ENCODE measurements at places on chromosomes 12 and 14. TPM values are rescaled to one million over a fixed set of nuclear protein-coding genes. Genes with fewer than 3 reads are reported as not detected.

DNA sequence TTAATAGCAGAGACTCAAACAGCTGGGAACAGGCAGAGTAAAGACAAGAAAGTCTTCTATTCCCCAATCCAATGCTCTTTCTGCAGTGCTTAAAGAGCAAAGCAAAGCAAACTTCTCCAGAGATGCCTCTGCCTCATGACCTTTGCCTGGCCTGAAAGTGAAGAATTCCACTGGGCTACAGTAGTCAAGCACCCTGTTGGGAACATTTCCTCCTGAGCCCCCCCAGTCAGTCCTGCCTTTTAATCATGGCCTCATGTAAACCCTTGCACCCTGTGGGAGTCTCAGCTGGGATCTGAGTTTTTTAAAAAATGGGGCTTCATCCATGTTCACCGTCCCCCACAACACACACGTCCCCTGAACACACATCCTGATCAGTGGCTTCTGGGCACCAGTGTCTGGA, 62.7 kb upstream of the TSPAN11 start:
- DNase-seq, result no peak

- DNase-seq, result peak; percentile 28
Observed at GRCh38 chr12:97148941-97149559, 242.0 kb downstream of the NEDD1 start.

DNA sequence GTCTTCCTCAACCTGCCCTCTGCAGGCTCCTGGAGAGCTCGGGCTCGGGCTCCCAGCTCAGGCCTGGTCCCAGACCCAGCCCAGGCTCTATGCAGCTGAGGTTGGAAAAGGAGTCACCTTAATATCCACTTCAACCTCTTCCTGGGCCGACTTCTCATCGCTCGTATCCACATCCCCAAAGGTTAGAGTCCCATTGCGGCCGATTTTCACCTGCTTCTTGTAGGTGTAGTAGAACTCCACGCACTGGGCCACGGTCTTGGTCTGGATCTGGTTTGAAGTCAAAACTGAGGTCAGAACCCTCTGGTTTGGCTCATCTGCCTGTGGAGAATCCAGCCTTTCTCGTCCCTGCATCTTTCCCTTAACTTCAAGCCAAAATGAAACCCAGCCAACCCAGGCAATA, 8.4 kb upstream of the PNMA1 start:
- DNase-seq, result no peak

GRCh38 chr12:44875954-44876543, at the start of gene NELL2:
TSS of gene NELL2 (minus strand) at chr12:44876315. CDS start at chr12:44875869, 446 bp downstream.
- no peak for DNase-seq

DNA sequence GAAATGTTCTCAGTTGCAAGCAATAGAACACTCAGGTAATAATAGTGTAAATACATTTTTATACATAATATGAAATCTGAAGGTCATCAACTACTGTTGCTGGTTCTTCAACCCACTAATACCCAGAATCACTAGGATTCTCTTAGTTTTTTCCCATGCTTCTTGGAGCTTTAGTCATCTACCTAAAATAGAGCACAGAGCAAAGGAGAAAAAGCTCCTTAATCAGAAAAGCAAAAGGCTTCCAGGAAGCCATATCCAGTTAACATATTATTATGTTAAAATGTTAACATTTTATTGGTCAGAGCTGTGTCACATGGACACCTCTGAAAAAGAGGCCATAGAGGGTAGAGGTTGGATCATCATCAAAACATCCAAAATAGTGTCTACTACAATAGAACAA, 57.0 kb downstream of the CCER1 start:
- no peak for DNase-seq

- DNase-seq, result no peak
Observed at GRCh38 chr14:77045238-77046162, 17.0 kb upstream of the IRF2BPL start.

GRCh38 chr12:12474931-12475795, 87.5 kb downstream of the DUSP16 start:
- DNase-seq, result no peak

DNA sequence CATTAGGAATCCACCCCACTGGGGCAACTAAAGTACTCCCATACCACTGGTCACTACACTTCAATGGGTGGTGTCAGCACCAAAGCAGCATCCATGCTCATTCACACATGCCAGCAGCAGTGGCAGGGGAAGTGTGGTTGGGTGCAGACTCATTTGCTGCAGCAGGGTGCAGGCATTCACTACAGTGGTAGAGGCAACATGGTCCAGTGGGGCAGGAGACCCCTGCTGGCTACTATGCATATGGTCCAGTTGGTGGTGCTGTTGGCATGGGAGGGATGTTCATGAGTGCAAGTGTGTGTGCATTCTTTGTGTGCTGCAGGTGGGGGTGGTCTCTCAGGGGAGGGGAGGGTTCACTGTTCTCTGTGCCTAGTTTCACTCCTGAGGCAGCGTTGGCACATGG, 908.4 kb upstream of the NOVA1 start:
- DNase-seq, result no peak

GRCh38 chr14:93019970-93020369, 95.8 kb downstream of the ITPK1 start:
- DNase-seq, result no peak

- DNase-seq, result no peak
Observed at GRCh38 chr12:46942579-46942978, 116.8 kb upstream of the SLC38A4 start.

DNA sequence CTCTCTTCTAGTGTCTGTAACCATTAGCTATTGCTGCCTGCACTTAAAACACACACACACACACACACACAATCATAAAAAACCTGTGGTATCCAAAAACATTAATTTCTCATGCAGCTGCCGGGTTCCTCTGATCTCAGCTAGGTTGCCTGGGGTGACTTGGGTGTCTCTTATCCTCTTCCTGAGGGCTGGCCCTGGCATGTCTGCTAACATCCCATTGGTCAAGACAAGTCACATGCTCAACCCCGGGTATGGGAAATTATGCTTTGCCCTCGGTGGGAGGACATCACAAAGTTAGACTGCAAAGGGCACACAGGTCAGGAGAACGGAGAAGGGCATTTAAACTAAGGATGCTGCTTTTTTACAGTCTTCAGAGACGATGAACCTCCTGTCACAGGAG, 55.7 kb downstream of the TRPV4 start:
- DNase-seq, result no peak

DNA sequence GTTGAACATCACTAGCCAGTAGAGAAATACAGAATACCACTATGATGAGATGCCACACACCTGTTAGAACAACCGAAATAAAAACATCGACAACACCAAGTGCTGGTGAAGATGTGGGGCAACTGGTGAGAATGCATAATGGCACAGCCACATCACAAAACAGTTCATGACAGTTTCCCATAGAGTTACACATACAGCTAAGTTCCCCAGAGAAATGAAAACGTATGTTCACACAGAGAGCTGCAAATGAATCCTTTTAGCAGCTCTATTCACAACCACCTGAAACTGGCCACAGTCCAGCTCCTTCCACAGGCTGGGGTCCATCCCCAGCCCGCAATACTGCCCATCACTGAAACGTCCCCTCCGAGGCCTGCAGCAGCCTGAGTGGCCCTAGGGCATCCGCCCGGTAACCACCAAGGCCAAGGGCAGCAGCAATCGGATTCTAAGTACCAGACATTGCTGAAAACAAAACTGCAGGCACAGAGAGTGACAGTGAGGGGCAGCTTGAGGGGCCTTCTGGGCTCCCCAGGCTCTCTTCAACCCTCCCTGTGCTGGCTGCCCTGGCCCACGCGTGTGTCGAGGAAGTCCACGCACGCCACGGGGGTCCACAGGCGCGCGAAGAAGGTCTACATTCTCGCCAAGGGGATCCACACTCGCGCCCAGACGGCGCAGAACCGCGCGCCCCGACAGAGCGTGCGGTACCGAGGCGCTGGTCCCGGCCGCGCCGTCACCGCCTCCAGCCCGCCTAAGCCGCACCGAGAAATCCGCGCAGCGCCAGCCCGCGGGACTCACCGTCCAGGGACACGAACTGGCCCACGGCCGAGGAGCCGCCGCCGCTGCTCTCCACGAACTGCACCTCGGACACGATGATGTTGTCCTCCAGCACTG, 903 bp downstream of the BRF1 start:
- no peak for DNase-seq

DNA sequence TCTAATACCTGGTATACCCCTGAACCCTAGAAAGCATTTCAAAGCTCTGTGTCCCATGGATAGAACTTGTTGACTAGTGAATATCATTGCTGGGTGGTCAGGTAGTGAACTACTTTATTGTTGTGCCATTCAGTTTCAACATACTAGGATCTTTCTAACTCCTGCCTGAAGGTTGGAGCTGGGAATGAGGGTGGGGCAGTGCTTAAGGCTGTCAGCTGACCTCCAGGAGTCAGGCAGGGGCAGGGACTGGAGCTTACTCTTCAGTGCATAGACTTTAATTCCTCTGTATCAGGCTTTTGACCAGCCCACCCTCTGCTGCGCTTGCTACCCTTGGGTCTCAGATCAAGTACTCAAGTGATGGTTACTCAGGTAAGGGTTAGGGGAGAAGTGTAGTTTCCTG, 102.6 kb upstream of the RFX4 start:
- no peak for DNase-seq

- DNase-seq, result no peak
Observed at GRCh38 chr12:80129895-80130530, 30.7 kb downstream of the OTOGL start.

DNA sequence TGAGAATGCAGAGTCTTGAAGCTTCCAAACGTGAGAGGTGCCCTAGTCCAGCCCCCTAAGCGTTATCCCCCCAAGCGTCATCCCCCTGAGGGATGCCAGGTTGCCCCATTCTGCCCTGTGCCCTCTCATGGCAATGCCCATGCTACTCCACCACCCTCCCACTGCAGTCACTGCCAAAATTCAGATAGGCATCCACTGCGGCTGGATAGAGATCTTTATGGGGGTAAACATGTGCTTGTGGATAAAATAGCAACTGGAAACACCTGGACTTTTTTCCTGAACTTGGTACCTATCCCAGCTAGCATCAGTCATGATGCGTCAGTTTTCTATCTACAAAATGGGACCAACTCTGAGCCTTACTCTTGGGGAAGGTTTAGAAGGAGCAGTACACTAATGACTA, 92.7 kb upstream of the HOXC13 start:
- no peak for DNase-seq

DNA sequence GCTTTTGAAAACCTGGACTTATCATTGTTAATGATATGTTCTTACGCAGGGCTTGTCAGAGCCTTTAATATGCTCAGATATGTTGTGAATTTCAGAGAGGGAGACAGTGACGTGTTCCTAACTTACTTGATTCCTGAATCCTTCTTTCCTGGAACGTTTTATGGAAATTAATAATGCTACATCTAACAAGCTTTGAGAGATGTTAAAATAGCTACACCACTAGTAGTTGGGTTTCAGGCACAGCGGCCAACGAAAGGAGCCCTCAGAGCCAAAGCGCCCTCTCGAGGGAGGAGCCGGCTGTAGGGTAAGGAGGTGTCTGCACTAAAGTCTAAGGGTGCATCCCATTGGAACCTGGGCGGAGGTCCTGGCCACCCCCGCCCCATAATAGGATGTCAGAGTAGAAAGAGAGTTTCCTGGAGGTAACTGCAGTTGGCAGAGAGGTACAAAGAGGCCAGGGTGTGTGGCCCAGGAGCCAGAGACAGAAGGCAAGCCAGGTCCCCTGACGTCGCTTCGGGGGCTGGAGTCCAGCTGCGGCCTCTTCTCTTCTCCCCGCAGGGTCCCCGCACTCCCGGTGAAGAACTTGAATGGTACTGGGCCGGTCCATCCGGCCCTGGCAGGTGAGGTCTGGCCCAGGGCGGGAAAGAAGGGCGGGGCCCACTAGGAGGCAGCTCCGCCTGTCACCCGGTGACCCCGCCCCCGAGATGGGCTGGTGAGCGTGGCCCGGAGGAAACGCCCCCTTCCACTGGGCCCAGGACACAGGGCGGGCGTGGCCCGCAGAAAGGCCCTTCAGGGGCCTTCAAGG, 36.3 kb downstream of the DTX1 start:
- DNase-seq, result peak; percentile 30

GRCh38 chr14:33792720-33793368, 158.0 kb downstream of the EGLN3 start:
- peak; percentile 81 for DNase-seq

GRCh38 chr12:121712190-121712460, 427 bp upstream of the TMEM120B start:
- peak; percentile 41 for DNase-seq

DNA sequence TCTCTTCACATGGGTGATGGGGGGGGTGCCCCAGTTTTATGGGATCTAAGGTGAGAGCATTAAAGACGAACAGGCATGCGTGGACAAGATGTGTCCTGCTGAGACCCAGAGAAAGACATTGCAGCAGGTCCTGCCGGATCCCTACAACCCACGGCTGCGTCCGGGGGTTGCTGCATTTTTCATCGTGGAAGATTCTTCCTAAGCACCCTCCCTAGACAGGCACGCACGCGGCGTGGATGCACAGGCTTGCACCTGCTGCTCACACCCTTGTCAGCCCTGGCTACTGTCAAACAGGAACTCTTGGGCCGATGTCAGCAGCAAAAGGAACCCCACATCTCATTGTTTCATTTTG, 280.6 kb upstream of the RTL1 start:
- DNase-seq, result no peak

DNA sequence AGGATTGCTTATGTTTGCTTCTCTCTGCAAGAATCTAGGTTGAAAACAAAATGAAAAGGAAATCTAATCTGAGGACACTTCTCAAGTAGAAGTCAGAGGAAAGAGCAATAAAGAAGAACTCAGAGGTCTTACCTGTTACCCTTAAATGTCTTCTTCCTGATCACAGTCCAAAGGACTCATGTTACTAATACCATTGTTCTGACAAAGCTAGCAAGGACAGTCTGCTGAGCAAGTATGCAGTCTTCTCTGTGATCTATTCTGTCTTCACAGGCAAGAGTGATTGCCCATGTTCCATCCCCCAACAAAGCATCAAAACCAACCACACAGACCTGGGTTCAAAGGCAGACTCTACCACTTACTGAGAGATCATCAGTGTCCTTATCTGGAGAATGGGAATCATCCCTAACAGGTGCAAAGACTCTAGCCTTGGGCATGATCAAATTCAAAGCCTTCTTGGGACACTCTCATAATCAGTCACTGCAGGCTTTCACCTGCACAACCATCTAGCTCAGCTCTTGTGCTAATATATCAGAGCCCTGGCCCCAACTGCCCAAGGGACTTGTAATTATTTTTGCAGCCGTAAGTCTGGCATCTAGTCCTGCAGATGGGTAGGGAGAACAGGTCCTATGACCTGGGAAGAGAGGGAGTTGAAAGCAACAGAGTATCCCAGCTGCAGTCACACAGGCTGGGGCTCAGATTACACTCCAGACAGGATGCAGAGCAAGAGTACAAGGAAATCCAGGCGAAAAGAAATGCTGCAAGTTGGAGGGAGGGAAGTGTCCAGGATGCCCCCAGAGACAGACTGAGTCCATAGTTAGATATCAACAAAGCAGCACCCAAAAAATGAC, 97.9 kb upstream of the NUDT4 start:
- DNase-seq, result no peak

GRCh38 chr14:59276235-59276634, 87.8 kb downstream of the DAAM1 start:
- DNase-seq, result no peak

The IKZF4 gene
- 8.4 TPM for total RNA-seq

The LTB4R gene
- total RNA-seq, result 1.8 TPM

The DEGS2 gene
- total RNA-seq, result not detected

The CFL2 gene
- total RNA-seq, result 509 TPM

The CMA1 gene
- 0.66 TPM for total RNA-seq

The SERPINA9 gene
- not detected for total RNA-seq

The PIANP gene
- total RNA-seq, result 0.41 TPM

The CLEC2A gene
- total RNA-seq, result not detected

The TAS2R43 gene
- total RNA-seq, result not detected

The PIWIL1 gene
- not detected for total RNA-seq

Measured in left ventricle myocardium inferior (tissue), 1 donor.